T1000 (cell line): ENCODE measurements at places on chromosomes 2 and 18.

GRCh38 chr2:168340931-168341330, 93.5 kb upstream of the STK39 start:
- no peak for DNase-seq

- no peak for DNase-seq
These were observed 50.3 kb downstream of the CCBE1 start for GRCh38 chr18:59646963-59647307.

DNA sequence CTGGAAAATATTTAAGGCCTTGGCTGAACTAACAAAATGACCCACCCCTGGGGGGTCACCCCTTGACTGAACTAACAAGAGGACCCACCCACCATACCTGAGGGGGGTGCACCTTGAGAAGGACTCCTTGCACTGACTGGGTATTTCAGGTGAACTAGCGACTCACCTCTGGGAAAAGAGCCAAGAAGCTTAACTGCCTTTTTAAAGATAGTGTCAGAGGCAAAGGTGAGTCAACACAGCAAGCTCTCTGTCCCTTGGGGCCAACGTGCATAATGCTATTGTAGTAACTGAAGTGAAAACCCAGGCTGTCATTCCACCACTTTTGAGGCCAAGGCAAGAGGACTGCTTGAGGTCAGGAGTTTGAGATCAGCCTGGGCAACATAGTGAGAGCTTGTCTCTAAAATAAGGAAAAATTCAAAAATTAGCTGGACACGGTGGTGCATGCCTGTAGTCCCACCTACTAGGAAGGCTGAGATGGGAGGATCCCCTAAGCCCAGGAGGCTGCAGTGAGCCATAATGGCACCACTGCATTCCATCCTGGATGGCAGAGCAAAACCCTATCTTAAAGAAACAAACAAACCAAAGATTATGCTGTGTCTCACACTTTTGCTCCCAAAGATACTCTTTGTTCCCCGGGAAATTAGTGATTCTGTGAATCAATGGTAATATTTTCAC, 36.4 kb upstream of the ZCCHC2 start:
- no peak for DNase-seq

GRCh38 chr2:182941919-182942318, 75.5 kb upstream of the FRZB start:
- DNase-seq = no peak

GRCh38 chr2:127649100-127649611, 3.2 kb downstream of the GPR17 start:
- no peak for DNase-seq

GRCh38 chr2:43455296-43455695, 140.5 kb downstream of the THADA start:
- DNase-seq = no peak

DNA sequence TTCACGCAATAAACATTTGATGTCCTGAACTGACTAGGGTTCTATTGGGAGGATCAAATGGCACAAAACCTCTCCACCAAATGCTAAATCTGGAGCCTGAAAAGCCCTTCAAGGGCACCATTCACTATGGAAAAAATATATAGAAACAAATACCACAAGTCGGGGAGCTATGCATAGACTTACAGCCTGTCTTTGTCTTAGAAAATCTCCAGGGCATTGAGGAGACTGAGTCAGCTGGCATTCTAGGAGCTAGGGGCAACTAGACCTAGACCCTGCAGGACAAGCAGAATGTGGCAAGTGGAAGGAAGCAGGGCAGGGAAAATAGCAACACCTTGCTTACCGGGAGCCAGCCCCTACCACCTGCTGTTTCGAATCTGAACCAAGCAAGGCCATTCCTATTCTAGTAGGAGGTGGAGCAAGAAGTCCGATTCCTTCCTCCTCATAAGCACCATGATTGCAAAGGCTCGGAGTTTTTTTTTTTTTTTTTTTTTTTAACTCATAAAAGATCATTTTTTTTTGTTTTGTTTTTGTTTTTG, 77.8 kb downstream of the DDX1 start:
- no peak for DNase-seq

DNA sequence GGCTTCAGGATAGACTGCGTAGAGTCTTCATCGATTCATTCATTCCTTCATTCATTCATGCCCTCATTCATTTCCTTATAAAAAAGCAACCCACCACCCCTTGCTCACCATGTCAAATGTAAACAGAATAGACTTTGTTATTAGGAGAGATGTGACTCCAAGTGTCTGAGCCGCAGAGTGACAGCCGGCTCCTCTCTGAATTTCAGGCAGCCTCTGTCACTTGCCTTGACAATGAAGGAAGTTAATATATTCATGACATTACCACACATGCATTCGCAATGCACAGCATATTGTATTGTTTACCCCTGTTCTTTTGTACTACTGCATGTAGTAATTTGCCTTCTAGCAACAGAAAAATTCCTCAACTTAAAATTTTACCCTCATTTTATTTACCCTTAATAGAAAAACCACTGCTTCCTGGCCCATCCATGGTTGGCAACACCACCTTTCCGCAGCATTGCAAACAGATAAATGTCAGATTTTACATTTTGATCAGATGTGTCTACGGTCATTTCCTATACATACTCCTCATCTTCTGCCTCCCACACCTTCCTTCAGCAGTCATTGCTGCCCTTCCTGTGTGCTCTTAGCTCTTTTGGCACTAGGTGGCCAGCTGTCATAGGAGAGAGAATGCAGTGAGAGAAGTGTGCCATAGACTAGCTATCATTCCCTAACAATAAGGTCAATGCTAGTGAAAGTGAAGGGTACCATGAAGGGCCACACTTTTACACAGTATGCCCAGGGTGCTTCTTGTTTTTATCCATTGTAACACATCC, 1090.8 kb downstream of the BCL11A start:
- no peak for DNase-seq

GRCh38 chr2:203672856-203673255, 33.6 kb upstream of the CD28 start:
- no peak for DNase-seq

DNA sequence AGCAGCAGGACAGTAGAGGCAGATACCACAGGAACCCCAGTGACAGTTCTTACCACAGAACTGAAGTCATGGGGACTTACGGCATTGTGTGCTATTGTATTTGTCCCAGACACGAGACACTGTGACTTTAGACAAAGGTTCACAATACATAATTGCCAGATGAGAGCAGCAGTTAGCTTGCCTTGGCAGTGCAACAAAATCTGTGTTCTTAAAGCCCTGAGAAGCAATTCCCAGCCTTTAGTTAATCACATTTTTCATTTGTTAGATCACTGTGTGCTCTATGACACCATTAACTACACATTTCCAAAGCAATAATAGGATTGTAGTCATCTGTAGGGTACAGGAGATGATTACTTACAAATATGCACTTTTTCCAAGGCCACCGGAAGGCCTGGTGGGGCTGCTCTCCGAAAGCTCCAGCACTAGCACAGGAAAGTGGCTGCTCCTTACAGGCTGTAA, 97.5 kb upstream of the LDLRAD4 start:
- DNase-seq = no peak

DNA sequence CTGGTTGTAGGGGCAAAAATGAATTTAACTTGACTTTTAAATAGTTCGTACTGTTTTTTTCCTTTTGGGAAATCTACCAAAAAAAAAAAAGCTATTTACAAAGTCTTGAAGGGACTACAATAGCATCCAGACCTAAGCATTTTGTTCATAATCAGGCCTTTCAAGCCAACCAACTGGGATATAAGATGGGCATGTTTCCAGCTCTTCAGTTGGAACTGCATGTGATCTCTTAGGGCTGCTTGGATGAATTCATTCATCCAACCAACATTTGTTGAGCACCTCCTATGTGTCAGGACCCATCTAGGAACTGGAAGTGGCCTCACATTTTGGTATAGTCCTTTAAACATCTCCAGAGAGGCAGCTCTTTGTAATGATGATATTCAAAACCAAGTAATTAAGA, 98.6 kb downstream of the AAK1 start:
- no peak for DNase-seq

- no peak for DNase-seq
These were observed 531.5 kb downstream of the STK39 start for GRCh38 chr2:167715932-167716331.

DNA sequence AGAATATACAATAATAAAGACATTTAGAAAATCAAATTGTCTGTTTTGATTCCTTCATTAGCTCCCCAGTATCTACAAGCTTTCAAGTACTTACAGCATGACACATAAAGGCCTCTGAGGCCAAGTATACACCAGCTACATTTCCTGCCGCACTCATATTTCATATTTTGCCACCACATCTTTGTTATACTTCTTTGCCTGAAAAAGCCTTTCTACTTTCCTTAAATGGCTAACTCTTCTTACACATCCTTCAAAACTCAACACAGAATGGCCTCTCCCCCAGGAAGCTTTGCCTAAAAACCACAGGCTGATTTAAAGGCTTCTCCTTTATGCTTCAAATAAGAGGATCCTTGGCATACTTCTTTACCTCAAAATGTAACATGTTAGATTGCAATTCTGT, 4.5 kb downstream of the STK17B start:
- no peak for DNase-seq

- DNase-seq = no peak
These were observed 57.7 kb upstream of the ASPRV1 start for GRCh38 chr2:70019096-70019495.

DNA sequence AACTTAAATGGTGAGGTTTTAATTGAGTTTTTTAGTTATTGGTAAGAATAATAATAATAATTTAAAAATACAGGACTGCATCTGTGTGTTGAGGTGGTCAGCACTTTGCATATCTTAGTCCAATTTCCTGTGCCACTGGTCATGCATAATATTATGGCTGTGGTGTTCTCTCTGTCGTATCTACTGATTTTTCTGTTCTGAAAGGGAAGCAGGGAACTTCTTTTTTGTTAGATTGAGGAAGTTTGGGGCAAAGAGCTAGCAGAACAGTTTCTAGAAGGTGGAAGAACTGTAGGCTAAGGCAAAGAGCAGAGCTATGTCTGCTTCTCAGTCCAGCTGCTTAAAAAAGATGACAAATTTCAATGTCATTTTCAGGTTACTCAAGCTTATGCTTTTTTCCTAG, 74.3 kb downstream of the XRCC5 start:
- no peak for DNase-seq

DNA sequence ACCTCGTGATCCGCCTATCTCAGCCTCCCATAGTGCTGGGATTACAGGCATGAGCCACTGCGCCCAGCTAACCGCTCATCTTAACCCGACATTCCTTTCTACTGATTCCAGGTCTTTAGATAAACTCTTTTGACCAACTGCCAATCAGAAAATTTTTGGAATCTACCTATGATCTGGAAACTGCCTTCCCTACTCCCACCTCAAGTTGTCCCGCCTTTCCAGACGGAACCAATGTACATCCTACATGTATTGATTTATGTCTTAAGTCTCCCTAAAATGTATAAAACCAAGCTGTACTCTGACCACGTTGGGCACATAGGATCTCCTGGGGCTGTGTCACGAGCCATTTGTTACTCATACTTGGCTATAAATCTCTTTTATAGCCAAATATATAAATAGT, 3.2 kb upstream of the NEU2 start:
- DNase-seq = no peak

DNA sequence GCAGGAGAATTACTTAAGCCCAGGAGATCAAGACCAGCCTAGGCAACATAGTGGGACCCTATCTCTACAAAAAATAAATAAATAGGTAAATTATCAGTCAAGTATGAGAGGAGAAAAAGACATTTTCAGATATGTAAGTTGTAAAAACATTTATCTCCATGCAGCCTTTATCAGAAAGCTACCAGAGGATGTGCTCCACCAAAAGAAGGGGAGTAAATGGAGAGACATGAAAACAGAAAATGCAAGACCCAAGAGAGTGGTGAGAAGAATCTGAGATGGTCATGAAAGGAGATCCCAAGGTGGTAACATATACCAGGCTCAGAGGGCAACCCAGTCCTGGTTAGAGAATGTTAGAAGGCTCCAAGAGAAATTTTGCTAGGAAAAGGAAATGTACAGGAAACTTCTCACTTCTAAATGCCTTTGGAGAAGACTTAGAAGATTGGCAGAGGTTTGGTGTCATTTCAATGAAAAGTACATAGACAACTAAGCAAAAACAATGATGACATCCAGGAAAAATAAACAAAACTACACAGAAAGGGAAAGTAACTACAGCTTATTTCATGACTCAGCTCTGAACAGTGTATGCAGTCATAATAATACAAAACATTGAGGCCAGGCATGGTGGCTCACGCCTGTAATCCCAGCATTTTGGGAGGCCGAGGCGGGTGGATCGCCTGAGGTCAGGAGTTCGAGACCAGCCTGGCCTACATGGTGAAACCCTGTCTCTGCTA, 19.5 kb downstream of the CIB4 start:
- no peak for DNase-seq

GRCh38 chr2:224072541-224073188, 33.6 kb upstream of the SERPINE2 start:
- DNase-seq = no peak

DNA sequence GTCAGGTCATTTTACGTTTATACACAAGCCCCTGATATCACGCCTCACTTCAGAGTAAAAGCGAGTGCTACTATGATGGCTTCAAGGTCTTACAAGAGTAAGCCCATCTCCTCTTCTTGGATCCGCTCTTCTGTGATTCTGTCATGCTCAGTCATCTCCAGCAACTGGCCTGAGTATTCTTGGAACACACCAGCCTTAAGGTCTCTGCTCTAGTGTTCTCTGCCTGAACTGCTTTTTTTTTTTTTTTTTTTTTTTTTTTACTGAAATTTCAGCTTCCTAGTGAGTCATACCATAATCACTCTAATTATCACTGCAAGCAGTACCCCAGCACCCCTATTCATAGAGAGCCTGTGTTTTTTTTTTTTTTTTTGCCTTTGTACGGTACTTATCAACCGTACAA, 1228.9 kb downstream of the CNTNAP5 start:
- DNase-seq = no peak

DNA sequence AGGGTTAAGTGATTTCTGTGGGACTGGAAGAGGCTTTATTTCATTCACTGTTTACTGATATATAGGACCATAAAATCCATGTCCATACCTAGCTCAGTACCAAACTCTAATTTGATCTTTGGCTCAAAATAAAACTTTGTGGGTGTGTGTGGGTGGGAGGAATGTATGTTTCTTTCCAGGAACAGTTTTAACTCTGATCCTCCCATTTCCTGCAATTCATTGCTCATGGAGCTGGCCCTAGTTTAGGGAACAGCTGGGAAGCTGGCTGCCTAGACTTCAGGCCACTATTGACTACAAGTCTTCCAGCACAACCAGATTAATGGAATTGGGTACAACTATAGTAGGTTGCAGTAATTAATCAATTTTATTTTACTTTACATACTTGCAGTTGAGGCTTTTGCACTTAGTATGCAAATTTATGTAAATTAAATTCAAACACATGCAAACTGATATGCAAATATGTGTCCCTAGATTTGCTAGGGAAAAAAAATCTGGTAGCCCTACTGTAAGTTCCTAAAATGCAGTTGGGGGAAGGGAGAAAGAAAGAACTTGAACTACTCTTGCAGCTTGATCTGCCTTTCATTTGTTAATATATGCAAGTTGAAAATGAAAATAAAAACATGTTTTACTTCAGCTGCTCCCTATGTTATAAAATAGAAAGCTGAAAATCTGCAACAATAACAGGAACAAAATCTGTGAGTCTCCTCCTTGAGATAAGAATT, 1070.3 kb upstream of the CELF4 start:
- no peak for DNase-seq
